ENCODE measurements at places on chromosomes 5 and 9.

DNA sequence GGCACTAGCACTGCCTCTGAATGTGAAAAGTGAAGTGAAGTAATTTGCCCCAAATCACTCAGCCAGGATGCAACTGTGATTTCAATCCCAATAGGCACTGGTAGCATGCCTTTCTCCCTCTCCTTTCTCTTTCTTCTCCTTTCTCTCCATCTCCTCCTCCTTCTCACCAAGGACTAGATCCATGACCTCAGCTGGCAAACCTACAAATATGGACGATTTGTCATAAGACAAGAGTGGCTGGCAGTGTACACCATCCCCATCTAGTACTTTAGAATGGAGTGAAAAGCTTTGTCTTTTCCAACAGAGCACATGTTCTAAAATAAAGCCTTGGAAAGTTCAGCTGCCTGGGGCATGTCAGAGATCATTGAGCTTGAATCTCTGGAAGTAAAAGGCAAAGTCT lies 574.7 kb upstream of the CLINT1 start:
- no peak for DNase-seq

DNA sequence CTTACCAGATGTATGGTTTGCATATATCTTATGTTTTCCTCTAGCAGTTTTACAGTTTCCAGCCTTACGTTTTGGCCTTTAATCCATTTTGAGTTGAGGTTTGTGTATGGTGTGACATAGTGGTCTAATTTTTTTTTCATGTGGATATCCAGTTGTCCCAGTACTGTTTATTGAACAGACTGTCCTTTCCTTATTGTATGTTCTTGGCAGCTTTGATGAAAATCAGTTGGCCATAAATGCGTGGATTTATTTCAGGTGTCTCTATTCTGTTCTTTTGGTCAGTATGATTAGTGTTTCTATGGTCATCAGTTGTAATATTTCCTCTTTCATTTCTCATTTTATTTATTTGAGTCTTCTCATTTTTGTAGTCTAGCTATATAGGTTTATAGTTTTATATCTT lies 42.4 kb downstream of the SRFBP1 start:
- DNase-seq = no peak

DNA sequence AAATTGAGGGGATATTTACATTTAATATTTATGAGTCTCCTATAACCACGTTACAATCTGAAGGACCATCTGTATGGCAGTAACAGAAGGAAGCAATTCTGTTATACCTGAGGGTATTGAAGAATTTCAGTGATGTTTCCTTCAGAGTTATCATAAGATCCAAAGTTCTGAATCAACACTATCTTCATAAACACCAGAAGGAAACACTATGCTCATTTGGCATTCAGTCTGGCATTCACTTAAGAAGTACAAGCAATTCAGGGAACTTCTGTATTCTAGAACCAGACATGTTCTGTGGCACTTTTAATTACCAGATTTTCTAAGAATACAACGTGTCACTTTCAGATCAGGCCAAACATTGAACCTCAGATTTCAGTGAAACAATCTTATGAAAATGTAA lies 9.6 kb downstream of the DAB2 start:
- DNase-seq = no peak

GRCh38 chr9:136488247-136489214 lies 5.7 kb upstream of the SEC16A start:
- peak; percentile 82 for DNase-seq

- no peak for DNase-seq
These were observed 29.3 kb upstream of the ANKH start for GRCh38 chr5:14900693-14901461.

DNA sequence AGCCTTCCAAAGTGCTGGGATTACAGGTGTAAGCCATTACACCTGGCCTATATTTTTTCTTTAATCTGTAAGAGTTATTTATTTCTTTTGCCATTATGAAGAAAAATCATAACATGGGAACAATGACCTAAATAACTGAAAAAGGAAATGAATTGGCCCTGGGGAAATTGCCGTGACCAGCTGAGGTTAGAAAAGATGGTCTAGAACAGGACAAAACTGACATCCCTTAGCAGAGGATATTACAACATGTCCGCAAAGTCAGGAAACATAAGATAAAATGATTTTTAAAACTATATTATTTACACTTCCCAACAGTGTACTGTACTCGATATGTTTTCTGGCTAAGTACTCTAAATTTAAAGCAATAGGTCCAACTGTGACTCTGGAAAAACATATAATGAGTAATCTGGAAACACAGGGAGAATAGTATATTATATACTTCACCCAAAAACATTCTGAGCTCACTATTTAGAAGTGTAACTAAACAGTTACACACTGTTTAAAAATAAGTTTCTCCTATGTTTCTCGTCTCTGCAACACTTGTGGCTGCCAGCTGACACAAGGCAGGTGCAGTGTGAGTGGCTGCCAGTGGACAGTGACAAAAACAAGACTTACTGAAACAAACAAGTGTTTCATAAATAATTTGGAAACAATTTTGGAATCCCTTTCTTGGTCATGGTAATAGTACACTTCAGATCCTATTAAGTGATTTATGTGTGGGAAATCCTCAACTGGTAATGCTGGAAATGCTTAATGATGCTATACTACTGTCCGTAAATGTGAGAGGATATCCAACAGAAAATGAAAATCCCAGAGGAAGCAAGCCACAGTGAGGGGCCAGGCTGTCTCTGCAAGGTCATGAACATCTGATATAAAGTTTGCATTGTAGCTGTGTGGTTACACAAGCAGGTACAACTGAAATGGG lies 69.1 kb downstream of the C9orf85 start:
- no peak for DNase-seq

DNA sequence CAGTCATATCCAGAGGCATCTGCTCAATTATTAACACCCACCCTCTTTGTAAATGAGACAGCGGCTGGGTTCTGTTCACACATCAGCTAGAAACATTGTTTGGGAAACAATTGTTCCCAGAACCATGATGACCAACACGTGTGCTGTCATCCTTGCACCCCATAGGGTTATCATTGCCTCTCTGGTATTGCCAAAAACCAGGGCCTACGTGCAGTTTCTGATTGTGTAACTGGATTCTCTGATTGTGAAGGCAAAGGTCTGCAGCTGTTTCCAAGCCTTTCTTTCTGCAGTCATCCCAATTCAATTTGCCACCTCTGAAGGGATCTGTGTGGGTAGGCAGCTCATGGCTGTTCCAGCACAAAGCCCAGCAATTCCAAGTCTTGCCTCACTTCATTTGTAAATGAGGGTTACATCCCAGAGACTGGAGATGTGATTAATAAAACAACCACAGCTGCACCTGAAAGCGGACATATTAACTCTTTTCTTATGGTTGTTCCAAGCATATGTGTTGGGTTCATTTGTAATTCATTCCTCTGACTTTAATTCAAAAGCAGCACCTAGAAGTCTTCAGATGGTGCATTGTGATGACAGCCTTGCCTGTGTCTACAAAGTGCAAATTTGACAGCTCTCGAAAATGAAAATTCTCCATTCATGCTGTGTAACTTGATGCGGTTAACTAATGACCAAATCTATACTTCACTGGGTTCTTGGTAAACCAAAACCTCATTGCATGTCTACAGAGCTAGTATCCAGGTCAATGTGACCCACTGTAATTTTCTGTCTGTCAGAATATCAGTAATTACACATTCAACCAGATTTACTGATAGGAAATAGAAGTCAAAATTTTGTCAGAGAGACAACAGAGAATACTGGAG lies 66.6 kb downstream of the YIPF5 start:
- DNase-seq = no peak

DNA sequence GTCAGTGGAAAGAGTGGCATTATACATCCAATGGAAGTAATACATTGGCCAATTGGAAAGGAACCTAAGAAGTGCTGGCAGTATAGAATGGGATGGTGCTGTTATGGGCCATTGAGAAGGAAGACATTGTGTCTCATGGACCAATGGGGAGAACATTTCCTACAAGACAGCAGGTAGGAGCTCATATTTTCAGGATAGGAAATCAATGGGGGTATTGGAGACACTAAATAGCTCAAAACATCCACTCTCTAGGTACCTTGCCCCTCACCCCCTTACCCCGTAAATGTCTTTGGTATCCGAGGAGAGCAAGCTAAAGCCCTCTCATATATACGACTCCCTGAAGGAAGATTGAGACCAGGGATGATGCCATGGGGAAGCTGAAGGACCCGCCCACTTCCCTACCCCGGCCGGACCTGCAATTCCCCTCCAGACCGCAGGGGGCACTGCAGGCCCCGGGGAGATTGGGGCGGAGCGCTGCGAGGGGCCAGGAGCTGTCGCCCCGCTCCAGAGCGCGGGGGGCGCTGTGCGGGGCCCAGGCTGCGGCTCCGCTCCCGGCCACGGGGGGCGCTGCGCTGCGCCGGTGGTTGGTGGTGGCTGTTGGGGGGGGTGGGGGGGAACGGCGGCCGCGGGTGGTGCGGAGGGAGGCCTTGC lies at the start of gene KDM3B:
KDM3B (plus strand) TSS at position 615 of the 651 bp plus-strand sequence. CDS start 111 bp downstream, outside the sequence.
- peak; percentile 94 for DNase-seq

- no peak for DNase-seq
These were observed 108.2 kb downstream of the SYK start for GRCh38 chr9:90909747-90910283.

GRCh38 chr9:69145144-69145715 lies 28.8 kb upstream of the TJP2 start:
- DNase-seq = no peak

GRCh38 chr5:59579101-59579823 lies 314.3 kb downstream of the PDE4D start:
- peak; percentile 89 for DNase-seq

GRCh38 chr9:5708414-5708813 lies 79.5 kb downstream of the RIC1 start:
- DNase-seq = no peak

DNA sequence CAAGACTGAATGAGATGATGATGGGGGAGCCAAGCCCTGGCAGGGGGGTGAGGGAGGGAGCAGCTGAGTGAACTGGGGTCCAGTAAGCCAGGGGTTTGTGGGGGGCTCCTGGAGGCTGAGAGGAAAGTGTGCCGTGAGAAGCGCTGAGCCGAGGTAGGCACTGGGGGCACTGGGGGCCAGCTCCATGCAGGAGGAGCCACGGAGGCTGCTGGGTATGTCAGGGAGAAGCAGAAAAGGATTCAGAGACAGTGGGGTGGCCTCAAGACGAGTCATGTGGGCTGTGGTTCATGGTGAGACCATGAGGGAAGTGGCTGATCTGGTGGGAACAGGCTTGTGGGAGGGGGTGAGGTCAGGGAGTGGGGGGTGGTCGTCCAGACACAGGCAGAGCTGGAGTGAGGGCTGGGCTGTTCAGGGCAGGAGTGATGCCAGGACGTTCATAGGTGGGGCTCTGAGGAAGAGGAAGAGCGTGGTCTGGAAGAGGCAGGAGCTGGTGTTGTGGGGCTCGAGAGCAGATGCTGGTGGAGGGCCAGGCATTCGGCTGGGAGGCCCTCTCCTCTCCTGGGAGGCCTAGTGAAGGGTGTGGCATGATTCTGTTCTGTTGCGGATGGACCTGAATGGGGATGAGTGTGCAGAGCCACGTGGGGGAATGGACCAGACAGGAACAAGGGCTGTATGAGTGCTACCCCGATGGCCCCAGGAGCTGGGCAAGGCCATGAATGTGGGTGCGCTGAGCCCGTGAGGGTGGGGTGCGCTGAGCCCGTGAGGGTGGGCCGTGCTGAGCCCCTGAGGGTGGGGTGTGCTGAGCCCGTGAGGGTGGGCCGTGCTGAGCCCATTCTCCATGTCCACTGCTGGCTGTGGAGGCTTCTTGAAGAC lies 92.7 kb upstream of the CACNA1B start:
- DNase-seq = no peak

- DNase-seq = no peak
These were observed 47.2 kb downstream of the F2R start for GRCh38 chr5:76763136-76763535.

DNA sequence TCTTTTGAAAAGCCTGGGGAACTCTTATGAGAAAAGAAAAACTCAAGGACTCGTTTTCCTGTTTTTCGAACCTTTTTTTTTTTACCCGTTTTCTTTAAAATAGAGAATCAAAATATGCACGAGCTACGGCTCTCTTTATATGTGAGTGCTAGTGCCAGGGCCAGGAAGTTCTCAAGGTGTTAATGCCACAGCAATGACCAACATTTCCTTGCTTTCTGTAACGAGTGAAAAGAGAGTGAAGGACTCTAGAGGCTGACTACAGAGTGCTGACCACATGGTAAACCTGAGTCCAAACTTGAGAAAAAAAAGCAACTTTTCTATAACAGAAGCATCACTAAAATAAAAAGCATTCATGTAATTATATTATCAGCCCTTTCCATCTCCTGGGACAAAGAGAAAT lies 102.2 kb upstream of the SLC28A3 start:
- no peak for DNase-seq
